Activated CD4-positive, alpha-beta T cell treated with anti-CD3 and anti-CD28 coated beads, Interleukin-2, Interleukin-6, amounts not matched to agents 100 ng/mL and 50 ng/mL, durations not matched to agents 16 hours and 8 hours (primary cell): ENCODE measurements at places on chromosomes 6 and 20.

DNA sequence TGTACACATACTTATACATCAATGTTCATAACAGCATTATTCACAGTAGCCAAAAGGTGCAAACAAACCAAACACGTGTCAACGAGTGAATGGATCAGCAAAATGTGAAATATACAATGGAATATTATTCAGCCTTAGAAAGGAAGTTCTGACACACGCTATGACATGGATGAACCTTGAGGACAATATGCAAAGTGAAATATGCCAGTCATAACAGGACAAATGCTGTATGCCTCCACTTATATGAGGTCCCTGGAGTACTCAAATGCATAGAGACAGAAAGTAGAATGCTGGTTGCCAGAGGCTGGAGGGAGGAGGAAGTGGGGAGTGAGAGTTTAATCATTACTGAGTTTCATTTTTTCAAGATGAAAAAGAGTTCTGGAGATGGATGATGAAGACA is 37.8 kb upstream of the IGF2R start:
- peak; percentile 90 for DNase-seq

GRCh38 chr6:141484711-141485110 is 648.0 kb upstream of the GJE1 start:
- peak; percentile 47 for DNase-seq

- peak; percentile 65 for DNase-seq
These were observed 245.1 kb downstream of the FOXA2 start for GRCh38 chr20:22339091-22339881.

GRCh38 chr20:47789081-47789763 is 3.9 kb upstream of the SULF2 start:
- DNase-seq, result no peak

DNA sequence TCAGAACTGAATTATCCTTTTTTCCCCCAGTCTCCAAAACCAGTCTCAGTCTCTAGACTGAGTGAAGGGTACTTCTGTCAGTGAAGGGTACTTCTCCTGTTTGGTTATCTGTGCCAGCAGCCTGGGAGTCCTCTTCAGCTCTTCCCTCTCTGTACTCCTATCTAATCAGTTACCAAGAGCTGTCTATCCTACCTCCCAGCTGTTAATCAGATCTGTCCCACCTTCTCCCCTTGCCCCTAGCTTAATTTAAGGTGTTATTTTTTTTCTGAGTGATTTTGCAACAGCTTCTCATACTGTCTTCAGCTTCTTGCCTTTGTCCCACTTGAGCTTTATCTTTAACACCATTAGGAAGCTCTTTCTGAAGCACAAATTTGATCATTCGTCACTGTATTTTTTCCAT is 491.9 kb upstream of the SOX4 start:
- DNase-seq, result no peak
